ENCODE measurements at places on chromosomes 2 and 18.

DNA sequence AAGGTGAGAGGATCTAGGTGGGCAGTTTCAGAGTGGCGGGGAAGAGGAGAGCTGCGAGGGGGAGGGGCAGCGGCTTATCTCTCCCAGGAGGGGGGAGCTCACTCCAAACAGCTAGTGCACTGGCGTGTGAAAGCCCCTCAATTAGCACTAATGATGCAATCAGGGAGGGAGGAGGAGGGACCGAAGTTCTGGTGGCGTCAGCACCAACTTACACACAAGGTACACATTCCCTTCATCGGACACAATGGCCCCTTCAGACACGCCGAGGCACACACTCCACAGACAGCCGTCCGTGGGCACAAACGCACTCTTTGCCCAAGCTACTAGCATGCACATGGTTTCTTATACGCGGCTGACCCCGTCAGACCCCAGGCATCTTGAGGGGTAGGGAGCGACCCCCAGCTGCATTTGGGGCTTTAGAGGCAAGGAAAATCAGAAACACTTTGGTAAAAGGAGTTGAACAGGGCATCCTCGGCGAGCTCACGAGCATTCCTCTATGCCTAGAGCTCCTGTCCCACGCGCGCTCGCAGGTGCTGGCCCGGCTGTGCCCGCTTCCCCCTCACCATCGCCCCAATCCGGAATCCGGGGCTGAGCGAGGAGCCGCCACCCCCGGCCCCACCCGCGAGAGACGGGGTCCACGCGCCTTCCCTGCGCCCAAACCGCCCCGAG is 868 bp upstream of the PKDCC start:
- DNase-seq = no peak

- no peak for DNase-seq
These were observed 276.2 kb upstream of the EPHA4 start for GRCh38 chr2:221848286-221848685.

GRCh38 chr18:47492691-47493090 is 241.2 kb upstream of the SKOR2 start:
- peak; percentile 22 for DNase-seq

- no peak for DNase-seq
These were observed 123.0 kb upstream of the SERPINE2 start for GRCh38 chr2:224162122-224162521.

DNA sequence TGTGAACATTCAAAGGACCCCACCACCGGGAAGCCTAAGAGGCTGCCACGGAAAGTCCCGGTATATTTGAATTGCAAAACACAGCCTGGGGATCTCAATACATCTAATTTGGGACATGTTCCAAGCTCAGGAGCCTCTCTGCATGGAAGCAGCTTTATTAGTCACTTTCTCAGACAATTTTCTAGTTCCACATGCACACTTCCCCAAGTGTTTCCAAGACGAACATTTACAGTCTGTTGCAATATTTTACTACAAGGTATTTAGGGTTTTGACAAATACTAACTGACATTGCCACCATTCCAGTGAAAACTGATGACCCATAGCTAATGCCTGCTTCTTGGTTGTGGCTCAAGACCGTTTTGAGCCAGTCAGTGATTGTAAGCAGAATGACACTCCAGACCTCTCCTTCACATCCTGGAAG is 145.3 kb downstream of the NCKAP5 start:
- no peak for DNase-seq

DNA sequence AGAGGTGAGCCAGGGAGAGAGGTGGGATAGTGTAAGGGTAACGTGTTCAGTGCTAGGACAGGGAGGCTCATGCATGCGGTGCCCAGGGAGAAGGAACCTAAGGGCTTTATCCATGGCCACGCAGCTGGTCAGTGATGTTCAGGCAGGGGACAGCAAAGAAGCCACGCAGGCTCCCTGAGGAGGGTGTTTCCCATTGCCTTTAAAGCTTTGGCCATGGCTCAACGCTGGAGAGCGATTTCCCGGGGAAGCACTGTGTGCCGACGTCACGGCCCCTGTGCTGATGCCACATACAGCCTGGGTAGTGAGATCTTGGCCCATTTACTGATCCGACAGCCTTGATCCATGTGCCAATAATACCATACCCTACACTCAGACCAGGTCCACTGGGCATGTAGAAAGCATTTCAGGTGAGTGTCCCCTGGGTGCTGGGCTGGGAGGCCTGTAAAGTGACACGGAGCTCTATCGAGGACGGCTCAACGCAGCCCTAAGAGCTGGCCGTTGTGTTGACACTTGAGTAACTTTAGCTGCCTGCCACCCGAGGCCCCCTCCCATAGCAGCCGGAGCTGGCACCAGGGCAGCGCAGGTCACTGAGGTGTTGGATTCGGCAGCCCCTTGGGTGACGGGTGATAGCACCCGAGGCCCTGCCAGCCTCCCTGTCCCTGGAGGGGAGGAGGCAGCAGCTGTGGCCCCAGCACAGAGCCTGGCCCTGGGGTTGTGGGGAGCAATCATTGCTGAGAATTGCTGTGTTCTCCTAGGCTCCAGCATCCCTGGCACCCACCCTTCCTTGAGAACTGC is 41.4 kb downstream of the PDIA6 start:
- DNase-seq = no peak

DNA sequence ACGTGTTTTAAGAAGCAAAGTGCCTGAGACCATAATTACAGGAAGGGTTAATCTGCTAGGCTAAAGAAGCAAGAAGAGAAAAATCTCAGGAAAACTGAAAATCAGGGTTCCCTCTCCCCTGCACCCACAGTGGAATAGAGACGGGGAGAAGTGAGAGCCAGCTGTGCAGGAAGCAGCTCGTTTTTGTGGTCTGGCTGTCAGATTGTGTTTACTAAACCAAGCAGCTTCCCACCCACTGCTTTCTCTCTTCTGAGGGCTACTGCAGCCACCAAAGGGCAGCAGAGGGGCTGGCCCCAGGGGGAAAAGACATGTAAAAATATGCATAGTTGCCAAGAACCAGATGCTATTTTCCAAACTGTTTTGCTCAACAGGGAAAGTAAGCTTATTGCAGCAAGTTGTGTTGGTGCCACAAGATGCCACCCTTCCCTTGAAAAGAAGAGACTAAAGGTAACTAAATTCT is 72.6 kb upstream of the THUMPD2 start:
- DNase-seq = no peak

DNA sequence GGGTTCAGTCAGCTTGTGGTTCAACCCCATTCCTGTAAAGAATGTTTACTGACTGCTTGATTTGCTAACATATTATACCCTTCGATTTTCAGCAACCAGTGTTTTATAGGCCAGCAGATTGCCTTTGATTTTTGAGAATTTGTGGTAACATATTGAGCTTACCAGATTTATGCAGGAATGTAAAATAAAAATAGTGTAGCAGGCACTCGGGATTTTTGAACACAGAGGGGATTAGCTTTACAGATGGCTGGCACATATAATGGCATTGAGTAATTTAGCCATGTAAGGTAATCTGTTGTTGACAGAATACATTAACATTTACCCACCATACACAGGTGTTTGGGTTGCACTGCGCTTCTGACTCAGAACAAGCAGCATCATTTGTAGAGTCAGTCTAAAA is 354.0 kb downstream of the LRRTM1 start:
- no peak for DNase-seq

DNA sequence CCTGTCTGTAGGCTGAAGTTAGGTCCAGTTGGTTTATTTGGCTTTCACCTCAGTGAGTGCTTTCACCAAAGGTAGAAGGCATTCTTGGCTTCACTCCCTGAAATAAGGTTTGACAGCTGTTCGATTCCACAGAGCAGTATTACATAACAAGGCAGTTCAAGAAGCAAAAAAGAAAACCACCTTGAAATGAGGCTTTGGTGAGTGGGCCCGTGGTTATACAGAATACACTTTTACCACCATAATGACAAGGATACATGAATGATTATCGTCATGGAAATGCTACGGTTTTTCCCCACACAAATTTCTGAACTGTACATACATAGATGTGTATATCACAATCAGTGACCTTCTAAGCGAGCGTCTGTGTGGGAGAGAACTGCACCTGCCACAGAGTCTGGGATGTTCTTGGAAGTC is 80.0 kb upstream of the CHRNA1 start:
- DNase-seq = no peak

DNA sequence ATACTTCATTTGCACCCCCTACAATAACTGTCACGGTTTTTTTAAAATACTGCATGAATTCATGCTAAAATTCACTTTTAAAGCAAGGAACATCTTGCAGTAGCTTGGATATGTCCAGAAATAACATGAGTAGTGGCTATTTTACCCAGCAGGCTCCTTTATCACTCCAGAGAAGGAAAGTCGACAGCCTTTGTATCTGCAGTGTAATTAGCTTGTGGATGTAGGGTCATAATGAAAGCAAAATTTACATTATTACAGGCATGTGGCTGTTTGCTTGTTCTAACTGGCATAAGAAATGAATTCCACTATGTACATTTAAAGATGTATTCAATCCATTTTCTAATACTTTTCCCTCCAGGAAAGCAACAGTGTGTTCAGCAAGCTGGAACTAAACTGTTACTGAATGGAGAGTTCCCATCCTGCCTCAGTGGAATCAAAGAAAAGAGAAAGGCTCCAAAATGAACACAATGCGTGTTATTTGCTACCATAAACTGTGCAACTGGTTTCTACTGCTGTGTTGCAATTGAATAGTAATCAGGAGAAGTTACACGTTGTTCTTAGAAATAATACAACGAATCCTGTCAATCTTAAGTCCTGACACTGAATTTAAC is 321.2 kb upstream of the VRK2 start:
- no peak for DNase-seq

- DNase-seq = no peak
These were observed 100.2 kb downstream of the BCL11A start for GRCh38 chr2:60453301-60453700.

- no peak for DNase-seq
These were observed 27.0 kb downstream of the MYO5B start for GRCh38 chr18:50167966-50168365.

DNA sequence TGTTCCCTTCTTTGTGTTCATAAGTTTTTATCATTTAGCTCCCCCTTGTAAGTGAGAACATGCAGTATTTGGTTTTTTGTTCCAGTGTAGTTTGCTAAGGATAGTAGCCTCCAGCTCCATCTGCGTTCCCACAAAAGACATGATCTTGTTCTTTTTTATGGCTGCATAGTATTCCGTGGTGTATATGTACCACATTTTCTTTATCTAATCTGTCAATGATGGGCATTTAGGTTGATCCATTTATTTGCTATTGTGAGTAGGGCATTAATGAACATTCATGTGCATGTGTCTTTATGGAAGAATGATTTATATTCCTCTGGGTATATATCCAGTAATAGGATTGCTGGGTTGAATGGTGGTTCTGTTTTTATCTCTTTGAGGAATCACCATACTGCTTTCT is 33.4 kb downstream of the CARF start:
- no peak for DNase-seq

DNA sequence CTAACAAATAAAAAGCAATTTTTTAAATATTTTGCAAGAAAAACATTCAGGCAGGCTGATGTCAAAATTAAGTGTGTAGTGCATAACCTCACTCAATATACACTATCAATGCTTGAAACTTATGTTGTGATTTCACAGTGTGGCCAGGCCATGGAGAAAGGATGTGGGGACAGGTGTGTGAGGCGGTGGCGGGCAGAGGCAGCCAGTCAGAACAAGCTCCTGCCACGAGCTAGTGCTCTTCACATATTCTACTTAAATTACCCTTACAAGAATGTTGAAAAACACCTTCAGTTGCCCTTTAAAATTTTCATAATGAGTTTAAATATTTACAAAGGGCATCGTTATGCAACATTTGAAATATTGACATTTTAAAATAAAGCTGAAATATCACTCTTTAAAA is 43.2 kb downstream of the CYB5A start:
- DNase-seq = no peak

DNA sequence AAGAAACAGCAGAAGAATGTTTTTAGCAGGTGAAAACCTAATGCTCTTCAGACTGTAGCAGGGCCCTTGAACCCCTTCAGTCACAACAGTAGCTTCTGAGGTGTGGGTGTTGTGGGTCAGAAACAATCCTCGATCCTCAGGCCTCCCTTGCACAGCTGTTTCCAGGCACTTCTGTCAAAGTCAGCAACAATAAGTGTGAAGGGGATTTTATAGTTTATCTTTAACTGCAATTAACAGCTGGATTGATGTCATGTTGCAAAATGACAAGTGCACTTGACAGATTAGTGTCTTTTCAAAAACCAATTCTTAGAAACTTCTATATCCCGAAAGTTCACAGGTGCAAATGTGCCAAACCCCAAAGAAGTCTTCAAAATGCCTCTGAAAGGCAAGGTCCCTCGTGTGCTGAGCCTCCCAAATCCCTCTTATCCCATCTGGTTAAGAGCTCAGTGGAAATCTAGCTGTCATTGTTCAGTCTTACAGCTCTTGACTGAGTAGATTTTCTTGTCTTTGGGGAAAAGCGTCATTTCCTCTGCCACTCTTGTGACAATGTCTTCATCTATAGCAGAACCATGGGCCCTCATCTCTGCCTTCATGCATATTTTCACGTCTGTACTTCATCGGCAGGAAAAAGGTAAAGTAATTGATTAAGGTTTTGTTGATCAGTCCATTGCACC is 29.6 kb downstream of the M1AP start:
- DNase-seq = no peak

- no peak for DNase-seq
These were observed 107.6 kb upstream of the OTOS start for GRCh38 chr2:240247868-240248720.

- DNase-seq = no peak
These were observed 55.5 kb upstream of the HS6ST1 start for GRCh38 chr2:128374001-128374710.

DNA sequence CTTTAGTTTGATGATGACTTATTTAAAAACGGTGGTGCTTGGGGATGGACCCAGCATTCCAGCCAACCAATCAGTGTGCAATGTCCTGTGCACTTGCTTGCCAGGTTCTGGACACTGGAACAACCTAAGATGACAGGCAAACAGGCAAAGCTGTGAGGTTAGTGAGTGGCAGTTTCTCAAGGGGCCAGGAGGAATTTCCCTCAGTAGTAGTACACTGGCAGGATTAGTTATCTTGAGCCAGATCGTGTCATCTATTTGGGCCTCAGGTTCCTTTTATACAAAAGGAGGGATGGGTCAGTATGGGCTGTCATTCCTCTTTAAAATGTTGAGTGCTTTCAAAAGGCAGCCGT is 26.6 kb downstream of the MAP4K4 start:
- no peak for DNase-seq

DNA sequence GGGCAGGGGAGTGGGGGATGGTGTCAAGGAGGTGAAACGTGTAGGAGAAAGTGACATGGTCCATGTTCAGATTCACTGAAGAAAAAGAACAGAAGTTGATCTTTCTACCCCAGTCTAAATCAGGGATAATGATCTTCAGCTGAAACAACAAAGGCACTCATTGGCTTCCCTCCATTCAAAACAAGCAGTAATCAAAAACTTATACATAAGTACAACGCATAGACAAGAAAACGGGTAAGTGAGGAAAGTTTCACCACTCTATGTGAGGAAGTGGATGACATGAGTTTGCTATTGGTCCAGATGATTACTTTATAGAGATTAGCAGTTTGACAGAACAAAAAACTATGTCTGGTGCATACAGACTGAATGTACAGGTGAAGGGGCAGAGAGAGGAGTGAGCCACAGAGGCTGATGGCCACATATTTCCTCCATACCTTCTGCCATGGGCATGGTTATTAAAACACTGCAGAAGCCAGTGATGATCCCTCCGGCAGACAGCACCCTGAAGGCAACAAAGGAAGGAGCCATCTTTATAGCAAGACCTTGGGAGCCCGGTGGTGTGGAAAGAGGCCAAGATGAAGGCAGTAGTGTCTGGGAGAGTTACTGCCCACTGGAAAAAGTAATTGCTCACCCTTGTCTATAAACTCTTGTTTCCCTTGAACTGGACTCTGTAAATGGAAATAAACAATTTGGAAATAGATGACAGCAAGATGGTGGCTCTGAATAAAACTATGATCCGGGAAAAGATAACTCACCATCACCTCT is 57.7 kb downstream of the SLC25A12 start:
- DNase-seq = no peak

GRCh38 chr18:37383036-37383785 is 182.4 kb downstream of the CELF4 start:
- no peak for DNase-seq
